ENCODE measurements at places on chromosomes 3 and 15.

- no peaks in the 10 kb centered on the region for H3K36me3 ChIP-seq
- no peaks in the 10 kb centered on the region for H3K27me3 ChIP-seq
- H3K4me1 ChIP-seq, result no peaks in the 10 kb centered on the region
- H3K27ac ChIP-seq, result no peak overlapping the region
These were observed 17.6 kb upstream of the FRMD4B start for GRCh38 chr3:69403454-69403853.

DNA sequence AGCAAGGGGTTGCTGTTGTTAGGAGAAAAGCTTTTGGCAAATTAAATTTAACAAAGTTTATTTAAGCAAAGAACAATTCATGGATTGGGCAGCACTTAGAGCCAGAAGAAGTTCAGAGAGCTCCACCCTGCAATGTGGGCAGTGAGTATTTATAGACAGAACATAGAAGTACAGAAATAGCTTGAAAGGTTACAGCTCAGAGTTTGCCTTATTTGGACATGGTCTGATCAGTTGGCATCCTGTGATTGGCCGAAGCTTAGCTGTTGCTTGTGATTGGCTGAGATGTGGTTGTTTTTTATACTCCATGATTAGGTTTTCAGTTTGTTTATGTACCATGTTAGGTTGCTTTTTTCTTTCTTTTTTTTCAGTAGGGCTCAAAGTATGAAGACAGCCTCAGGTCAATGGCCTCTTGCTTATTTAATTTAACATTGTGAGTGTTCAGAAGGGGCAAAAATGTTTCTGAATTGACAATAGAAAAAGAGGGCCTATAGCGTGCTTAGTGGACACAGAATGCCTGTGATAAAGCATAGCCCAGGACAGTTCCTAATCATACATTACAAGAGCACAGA, 293.8 kb downstream of the IGSF11 start:
- H3K27me3 ChIP-seq, result no peaks in the 10 kb centered on the region
- no peak overlapping the region for H3K4me3 ChIP-seq
- H3K36me3 ChIP-seq, result no peaks in the 10 kb centered on the region
- no peak overlapping the region for H3K27ac ChIP-seq
- H3K4me1 ChIP-seq, result no peaks in the 10 kb centered on the region

DNA sequence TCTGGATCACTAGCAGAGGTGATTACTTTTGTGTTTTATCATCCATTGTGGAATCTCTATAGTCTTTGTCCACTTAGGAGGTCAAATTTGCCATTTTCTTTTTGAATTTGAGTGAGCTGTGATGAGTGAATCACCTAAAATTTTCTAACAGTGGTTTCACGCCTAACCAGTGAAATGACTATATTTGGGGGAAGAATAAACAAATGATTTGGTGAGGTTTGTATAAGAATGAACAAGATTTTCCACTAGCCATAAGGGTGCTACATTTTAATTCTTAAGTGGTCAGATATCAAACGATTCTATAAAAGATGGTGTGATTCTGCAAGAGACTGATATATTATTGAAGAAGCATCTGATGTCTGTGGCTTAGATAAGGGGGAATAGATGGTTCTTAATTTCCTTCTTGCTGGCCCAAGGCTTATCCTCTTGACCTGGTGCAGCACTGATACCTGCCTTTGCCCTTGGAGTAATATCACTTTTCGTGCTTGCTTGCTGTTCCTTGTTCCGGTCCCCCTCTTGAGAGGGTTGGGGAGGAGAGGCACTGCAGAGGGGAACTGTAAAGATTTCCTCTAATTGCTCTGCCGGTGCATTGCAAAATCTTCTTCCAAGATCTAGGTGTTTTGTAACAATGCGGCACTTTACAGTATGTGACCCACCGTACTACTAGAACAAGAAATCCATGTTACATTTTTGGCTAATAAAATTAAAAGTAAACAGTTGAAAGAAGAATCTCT, 14.5 kb downstream of the C3orf20 start:
- H3K4me3 ChIP-seq, result no peak overlapping the region
- no peaks in the 10 kb centered on the region for H3K27me3 ChIP-seq
- H3K4me1 ChIP-seq, result peaks cover 18% of the 10 kb centered on the region
- no peak for DNase-seq
- H3K27ac ChIP-seq, result no peak overlapping the region

- no peak overlapping the region for H3K4me3 ChIP-seq
- no peaks in the 10 kb centered on the region for H3K4me1 ChIP-seq
- H3K27me3 ChIP-seq, result no peaks in the 10 kb centered on the region
- DNase-seq, result no peak
- no peak overlapping the region for H3K27ac ChIP-seq
- H3K36me3 ChIP-seq, result no peaks in the 10 kb centered on the region
These were observed 54.3 kb downstream of the RASGRF1 start for GRCh38 chr15:79036323-79036722.

DNA sequence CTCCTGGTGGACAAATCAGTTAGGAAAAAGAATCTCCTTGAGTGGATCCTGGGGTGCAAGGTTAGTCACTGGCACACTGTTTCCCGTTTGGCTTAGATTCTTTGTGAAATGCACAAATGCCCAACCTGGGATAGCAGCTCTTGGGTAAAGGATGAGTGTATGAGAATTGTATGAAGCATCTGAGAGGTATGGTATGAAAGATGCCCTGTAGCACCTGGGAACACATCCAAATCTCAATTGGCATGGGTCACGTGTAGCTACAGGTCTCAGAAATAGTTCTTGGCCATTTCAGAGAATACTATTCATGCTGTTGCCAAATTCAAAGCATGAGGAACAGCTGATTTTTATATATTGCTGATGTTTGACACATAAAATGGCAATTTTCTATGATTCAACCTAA, 84.3 kb downstream of the KCNH8 start:
- H3K27ac ChIP-seq, result no peak overlapping the region
- DNase-seq, result no peak
- no peaks in the 10 kb centered on the region for H3K36me3 ChIP-seq
- no peaks in the 10 kb centered on the region for H3K27me3 ChIP-seq
- H3K4me3 ChIP-seq, result no peak overlapping the region

- H3K36me3 ChIP-seq, result no peaks in the 10 kb centered on the region
- no peaks in the 10 kb centered on the region for H3K27me3 ChIP-seq
- peaks cover 45% of the 10 kb centered on the region for H3K4me1 ChIP-seq
These were observed 25.6 kb upstream of the CCDC50 start for GRCh38 chr3:191303596-191303995.

DNA sequence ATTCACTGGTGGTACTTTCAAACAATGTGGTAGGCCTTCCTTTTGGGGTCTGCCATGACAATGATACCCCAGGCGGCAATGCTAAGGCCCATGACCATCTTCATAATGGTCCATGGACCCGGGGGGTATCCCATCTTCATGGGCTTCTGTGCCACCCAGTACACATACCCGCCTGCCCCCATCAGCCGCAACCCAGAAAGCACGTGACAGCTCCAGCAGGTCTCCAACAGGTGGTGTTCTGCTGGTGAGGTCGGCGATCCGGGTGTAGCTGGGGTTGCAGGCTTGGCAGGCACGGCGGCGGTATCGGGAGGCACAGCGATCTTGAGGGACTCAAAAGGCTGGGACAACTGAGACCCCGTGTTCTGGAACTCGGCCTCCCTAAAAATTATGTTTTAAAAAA, 214.5 kb downstream of the SNRPN start:
- no peak overlapping the region for H3K4me3 ChIP-seq
- no peak for DNase-seq
- no peaks in the 10 kb centered on the region for H3K4me1 ChIP-seq
- H3K27ac ChIP-seq, result no peak overlapping the region

- no peak overlapping the region for H3K27ac ChIP-seq
- no peak overlapping the region for H3K4me3 ChIP-seq
- no peaks in the 10 kb centered on the region for H3K27me3 ChIP-seq
- DNase-seq, result no peak
- no peaks in the 10 kb centered on the region for H3K4me1 ChIP-seq
These were observed 38.7 kb downstream of the FAM174B start for GRCh38 chr15:92616621-92617548.

DNA sequence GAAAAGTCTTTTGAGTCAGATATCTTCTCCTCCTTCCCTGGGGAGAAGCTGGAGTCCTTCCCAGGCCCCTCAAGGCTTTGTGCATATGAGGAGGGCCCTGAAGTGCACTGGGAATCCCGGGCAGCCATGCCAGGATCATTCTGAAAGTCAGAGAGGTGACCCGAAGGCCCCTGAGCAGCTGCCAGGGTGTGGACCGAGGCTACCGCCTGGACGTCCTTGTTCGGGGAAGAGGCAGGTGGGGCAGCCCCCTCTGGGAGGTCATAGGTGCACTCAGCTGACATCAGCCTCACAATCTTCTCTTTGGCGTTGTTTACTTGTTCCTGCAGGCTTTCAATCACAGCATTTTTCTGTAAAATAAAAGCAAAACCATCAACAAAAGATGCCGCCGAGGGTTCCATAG, 73.8 kb upstream of the GSK3B start:
- H3K27ac ChIP-seq, result no peak overlapping the region
- H3K4me3 ChIP-seq, result no peak overlapping the region
- DNase-seq, result no peak
- H3K4me1 ChIP-seq, result no peaks in the 10 kb centered on the region

DNA sequence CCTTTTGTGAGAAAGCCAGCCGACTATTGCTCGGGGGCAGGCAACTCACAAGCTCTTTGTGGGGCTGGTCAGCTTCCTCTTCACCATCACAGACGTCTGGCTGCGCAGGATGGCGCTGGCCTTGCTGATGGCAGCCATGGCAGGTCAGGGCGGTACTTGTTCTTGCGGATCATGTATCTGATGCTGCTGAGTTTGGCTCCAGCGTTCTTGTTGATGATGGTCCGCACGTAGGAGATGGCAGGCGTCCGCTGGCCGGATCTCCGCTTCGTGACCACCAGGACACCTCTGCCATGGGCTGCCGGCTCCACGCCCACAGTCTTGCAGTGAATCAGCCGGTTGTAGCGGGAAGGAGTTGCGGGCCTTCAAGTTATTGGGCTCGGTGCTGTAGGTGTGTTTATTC, 67.9 kb upstream of the SLC7A14 start:
- DNase-seq, result no peak
- no peaks in the 10 kb centered on the region for H3K36me3 ChIP-seq
- no peak overlapping the region for H3K4me3 ChIP-seq
- no peak overlapping the region for H3K27ac ChIP-seq
- peaks cover 5% of the 10 kb centered on the region for H3K27me3 ChIP-seq
- H3K4me1 ChIP-seq, result no peaks in the 10 kb centered on the region

GRCh38 chr3:190581041-190581541, 67.2 kb downstream of the IL1RAP start:
- H3K27me3 ChIP-seq, result no peaks in the 10 kb centered on the region
- no peak overlapping the region for H3K4me3 ChIP-seq

DNA sequence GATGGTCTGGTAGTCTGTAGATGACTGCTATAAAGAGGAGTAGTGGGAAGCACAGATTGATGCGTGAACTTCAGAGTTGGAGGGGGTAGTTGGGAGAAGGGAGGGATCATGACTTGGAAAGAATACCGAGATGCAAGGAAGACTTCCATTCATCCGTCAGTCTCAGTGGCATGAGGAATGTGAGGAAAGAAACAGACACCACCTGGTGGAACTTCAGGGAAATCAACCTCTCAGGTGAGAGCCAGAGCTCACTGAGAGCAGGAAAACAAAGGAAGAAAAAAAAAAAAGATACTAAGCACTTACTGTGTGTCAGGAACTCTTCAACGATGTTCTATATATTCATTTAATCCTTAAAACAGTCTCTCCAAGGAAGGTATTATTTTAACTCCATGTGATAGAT, 172.4 kb downstream of the OXSM start:
- no peaks in the 10 kb centered on the region for H3K4me1 ChIP-seq
- no peak for DNase-seq
- H3K27me3 ChIP-seq, result no peaks in the 10 kb centered on the region
- H3K27ac ChIP-seq, result no peak overlapping the region

DNA sequence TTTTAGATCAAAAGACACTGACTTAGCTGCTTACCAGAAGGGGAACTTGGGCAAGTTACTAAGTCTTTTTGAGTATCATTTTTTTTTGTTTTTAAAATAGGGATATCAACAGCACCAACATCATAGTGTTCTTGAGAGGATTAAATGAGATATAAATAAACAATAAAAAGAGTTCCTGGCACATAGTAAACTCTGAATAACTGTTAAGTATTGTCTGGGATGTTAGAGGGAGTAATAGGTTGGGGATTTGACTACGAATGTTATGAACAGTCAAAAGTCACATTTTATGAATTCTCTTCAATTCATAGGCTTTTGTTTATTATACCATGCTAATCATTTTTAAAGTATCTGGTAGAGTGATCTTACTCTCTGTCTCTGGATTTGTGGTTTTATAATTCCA, 37.8 kb upstream of the FAH start:
- no peaks in the 10 kb centered on the region for H3K27me3 ChIP-seq
- peaks cover under 1% of the 10 kb centered on the region for H3K36me3 ChIP-seq
- peaks cover 3% of the 10 kb centered on the region for H3K4me1 ChIP-seq
- H3K27ac ChIP-seq, result no peak overlapping the region
- DNase-seq, result no peak

All from B cell (primary cell).